ENCODE measurements at places on chromosomes 5 and 9. TPM values are rescaled to one million over a fixed set of nuclear protein-coding genes. Genes with fewer than 3 reads are reported as not detected.

The LRRC70 gene
- 0.79 TPM for total RNA-seq

The WDR36 gene
- total RNA-seq, result 87.4 TPM

The GRXCR2 gene
- not detected for total RNA-seq

The AGPAT2 gene
- total RNA-seq, result 27.7 TPM

The ADRB2 gene
- 0.32 TPM for total RNA-seq

The OR2Y1 gene
- total RNA-seq, result not detected

The NDUFAF2 gene
- total RNA-seq, result 15.8 TPM

Data from bronchial smooth muscle cell (primary cell).